ENCODE measurements at places on chromosomes 1 and 21.

DNA sequence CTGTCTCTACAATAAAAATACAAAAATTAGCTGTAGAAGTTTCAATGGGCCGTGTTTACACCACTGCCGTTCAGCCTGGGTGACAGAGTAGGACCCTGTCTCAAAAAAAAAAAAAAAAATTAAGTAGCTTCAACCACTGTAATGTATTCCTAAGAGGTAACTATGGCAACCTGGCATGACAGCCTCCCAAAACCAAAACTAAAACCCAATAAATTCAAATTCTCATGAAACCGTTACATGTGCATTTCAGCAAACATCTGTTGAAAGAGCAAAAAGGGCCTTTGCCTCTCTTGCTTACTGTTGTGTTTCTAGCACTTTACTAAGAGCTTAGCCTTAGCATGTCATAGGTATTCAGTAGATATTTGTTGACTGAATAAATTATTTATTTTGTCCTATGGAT, 33.5 kb downstream of the ODR4 start:
- DNase-seq: no peak

- no peak for DNase-seq
Observed at GRCh38 chr1:190399233-190399632, 78.4 kb downstream of the BRINP3 start.

DNA sequence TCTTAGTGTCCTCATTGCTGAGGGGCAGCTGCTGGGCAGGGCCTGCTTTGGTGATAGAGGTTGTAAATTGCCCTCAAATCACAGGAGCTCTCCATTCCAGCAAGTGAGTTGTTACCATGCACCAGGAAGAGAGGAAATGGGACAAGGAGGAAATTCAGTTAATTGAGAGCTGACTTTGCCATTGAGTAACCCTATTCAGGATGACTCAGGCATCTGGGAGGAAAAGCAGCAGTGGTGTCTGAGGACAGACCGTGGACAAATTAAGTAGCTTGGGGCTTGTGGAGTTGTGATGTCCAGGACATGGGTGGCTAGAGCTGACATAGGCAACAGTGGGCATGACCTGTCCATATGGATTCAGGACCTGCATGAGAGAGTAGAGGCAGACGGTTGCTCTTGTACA, 5.9 kb downstream of the ARHGEF10L start:
- DNase-seq: no peak

DNA sequence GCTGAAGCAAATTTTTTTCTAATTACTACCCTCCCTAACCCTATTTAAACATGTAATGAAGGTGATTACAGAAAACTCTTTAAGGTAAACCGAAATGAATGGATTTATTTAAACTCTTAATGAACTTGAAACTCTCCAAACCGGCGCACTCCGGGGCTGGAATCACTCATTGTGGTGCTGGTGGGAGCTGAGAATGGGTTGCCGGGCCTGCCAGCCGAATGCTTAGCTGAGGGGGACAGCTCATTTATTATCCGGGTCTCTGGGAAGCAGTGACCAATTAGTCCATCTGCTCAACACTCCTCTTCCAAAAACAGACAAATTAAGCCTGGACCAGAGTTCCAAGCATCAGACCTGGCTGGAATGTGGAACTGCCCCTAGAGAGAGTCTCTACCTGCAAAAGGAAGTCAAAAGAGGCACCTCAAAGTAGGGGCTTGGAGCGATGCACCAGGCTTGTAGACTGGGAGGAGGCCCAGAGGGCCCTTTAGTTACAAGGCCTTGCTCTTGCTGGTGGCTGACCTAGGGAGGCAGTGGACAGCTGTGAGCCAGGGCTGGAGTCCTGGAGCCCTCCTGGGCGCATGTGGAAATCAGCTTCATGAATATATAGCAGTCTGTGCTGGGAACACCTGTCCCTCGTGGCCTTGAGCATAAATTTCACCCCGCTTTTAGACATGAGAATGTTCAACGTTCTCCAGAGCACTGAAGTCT, 320.7 kb downstream of the AJAP1 start:
- DNase-seq: no peak

DNA sequence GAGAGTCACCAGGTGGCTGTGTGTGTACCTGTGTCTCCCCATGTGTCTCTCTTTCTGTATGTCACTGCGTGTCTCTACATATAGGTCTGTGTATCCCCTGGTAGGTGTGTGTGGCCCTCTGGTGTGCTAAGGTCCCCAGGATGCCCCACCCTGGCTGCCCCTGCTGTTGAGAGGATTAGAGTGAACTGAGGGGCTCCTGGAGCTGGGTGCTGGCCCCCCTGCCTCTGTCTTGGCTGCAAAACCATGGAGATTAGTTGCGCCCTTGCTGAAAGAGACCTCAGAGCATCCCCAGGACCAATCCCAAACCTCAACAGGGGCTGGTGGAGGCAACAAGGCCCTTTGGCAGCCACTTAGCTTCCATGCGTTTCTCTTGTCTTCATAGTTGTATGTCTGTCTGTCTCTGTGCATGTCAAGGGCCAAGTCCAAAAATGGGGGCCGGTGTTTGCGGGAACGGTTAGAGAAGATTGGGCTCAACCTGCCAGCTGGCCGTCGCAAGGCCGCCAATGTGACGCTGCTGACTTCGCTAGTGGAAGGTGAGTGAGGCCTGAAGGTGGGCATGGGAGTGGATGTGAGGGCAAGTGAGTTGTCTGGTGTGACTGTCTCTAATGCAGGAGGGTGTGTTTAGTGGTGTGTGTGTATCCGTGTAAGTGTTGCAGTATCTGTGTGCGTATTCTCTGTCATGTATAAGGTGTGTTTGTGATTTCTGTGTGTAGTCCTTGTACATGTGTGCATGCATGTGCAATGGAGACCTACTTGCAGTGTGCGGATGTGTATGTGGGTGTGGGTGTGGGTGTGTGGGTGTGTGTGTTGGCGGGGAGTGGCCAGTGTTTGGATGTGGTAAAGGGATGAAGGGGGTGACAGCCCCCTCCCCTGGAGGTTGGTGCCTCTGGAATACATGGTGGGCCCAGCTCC, 16.7 kb downstream of the TFAP2E start:
- no peak for DNase-seq

- no peak for DNase-seq
Observed at GRCh38 chr1:145545055-145545454, 62.7 kb upstream of the GPR89A start.

DNA sequence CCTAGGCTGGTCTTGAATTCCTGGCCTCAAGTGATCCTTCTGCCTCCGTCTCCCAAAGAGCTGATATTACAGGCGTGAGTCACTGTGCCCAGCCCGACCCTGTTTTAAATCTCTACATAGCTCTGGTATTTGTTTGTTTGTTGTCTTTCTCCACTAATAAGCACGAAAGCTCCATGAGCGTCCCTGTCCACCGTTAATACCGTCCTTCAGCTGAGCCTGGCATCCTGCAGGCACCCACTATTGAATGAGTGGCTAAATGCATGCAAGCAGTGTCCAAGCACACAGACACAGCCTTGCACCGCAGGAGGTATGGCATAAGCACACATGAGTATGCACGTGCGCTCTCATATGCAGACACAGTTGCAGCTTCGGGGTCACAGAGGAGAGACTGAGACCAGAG, 4.5 kb upstream of the COL16A1 start:
- DNase-seq: no peak

GRCh38 chr1:46575300-46575699, 23.9 kb upstream of the KNCN start:
- no peak for DNase-seq

All from activated CD8-positive, alpha-beta memory T cell treated with anti-CD3 and anti-CD28 coated beads for 48 hours (primary cell).